ENCODE measurements at places on chromosomes 7 and 10. TPM values are rescaled to one million over a fixed set of nuclear protein-coding genes. Genes with fewer than 3 reads are reported as not detected.
A peak's percentile ranks its signal among the peaks of the same experiment; 100 is the strongest.

Gene SYT15
- not detected for polyA plus RNA-seq

Gene GLI3
- 1.8 TPM for polyA plus RNA-seq

Gene FLNC
- polyA plus RNA-seq: 10.1 TPM

Gene WNT8B
- 0.10 TPM for polyA plus RNA-seq

Gene CUZD1
- 3.2 TPM for polyA plus RNA-seq

Gene LIPA
- 68.1 TPM for polyA plus RNA-seq

Gene EPDR1
- polyA plus RNA-seq: 6.4 TPM

Gene GPR37
- not detected for polyA plus RNA-seq

Gene ENTPD1
- 13.6 TPM for polyA plus RNA-seq

Gene NKX2-3
- polyA plus RNA-seq: 11.9 TPM

DNA sequence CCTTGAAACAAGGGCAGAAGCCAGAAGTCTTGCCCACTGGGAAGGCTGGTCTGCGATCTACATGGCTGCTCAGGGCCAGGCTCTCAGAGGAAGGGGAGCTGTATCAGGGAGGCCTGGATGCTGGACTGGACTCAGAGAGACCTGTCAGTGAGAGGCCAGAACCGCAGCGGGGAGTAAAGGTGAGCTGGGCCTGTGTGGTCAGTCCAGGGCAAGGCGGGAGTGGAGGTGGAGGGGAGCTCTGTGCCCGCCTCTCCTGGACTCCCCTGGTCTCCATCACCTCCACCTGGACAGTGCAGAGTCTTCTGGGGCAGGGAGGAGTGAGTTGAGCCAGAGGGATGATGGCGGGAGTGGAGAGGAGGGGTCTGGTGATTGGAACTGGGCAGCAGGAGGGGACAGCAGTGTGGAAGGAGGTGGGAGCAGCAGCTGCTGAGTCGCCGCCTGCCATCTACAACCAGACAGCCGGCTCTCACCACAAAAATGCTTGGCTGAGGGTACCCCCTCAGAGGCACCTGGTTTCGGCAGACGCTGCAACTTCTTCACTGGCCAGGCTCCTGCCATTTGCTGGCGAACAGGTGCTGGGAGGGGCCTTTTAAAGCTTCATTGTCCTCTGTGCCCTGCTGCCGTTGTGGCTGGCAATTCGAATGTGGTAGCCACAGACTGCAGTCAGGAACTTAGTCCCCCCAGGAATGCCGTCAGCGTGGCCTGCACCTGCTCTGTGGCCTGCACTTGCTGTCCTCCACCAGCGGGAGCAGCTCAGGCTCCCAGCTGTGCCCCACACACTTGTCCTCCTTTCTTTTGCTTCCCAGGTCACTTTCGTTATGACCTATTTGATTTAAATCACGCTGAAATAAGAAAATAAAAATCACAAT, 3.5 kb downstream of the RASSF4 start:
- peak overlapping the region; percentile 83 for H3K27ac ChIP-seq
- H3K36me3 ChIP-seq: no peaks in the 10 kb centered on the region
- H3K4me3 ChIP-seq: no peak overlapping the region
- H3K4me1 ChIP-seq: peaks cover 77% of the 10 kb centered on the region

DNA sequence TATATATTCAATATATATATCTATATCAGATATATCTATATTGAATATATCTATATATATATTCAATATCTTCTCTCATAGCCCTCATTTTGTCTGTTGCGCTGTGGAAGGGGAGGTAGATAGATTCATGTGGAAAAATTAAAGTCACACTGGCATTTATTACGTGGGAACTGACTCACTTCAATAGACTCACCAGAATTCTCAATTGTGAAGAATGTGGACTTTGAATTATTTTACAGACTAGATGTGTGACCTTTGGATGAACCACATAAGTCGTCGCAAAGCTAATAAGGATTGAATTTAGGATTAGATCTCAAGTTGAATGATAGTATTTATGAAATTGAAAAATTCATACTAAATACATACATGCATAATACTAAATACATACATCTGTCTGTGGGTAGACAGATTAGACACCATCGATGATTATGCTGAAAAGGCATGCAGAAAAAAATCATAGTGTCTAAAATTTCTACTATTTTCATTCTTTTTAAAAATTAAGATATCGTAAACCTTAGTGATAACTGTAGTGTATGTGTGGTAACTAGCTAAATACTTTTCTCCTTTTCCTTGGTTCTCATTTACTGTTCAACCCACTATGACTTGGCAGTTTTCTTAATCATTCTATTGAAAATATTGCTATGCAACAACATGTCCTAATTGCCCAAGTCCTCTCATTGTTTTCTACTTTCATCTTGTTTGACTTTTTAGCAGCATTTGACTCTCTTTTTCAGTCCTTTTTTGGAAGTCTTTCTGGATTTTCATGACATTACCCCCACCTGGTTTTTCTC, 61.8 kb upstream of the A1CF start:
- peak; percentile 63 for DNase-seq
- no peaks in the 10 kb centered on the region for H3K36me3 ChIP-seq
- no peaks in the 10 kb centered on the region for H3K4me1 ChIP-seq
- no peak overlapping the region for H3K27ac ChIP-seq
- H3K27me3 ChIP-seq: no peaks in the 10 kb centered on the region

- H3K4me1 ChIP-seq: no peaks in the 10 kb centered on the region
- H3K4me3 ChIP-seq: no peak overlapping the region
- H3K36me3 ChIP-seq: no peaks in the 10 kb centered on the region
- H3K27me3 ChIP-seq: no peaks in the 10 kb centered on the region
- DNase-seq: no peak
These were observed 87.8 kb downstream of the CHRM2 start for GRCh38 chr7:136956232-136956631.

- no peak overlapping the region for H3K4me3 ChIP-seq
- H3K27me3 ChIP-seq: no peaks in the 10 kb centered on the region
- no peaks in the 10 kb centered on the region for H3K4me1 ChIP-seq
- H3K36me3 ChIP-seq: no peaks in the 10 kb centered on the region
These were observed 18.2 kb downstream of the CALML5 start for GRCh38 chr10:5481121-5481520.

DNA sequence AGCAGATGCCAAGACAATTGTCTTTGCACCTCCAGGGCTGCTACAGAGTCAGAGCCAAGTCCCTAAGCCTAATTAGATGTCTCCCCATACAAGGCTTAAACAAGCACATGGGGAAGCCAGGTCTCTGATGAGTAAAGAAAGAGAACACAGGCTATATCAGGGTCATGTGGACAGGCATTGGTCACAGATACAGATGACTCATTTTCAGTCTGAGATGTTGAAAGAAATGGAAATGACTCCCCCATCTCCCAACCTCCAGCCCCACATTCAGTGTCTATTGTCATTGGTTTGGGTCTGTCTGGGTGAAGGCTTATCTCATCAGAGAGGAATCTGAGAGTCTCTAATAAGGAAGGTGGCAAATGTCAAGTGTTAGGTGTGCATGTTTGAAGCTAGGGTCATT, 290.1 kb upstream of the KIAA1217 start:
- no peak overlapping the region for H3K27ac ChIP-seq
- DNase-seq: no peak
- H3K4me1 ChIP-seq: no peaks in the 10 kb centered on the region
- H3K36me3 ChIP-seq: no peaks in the 10 kb centered on the region

GRCh38 chr10:85967594-85967993, 399.0 kb downstream of the GRID1 start:
- no peaks in the 10 kb centered on the region for H3K27me3 ChIP-seq
- no peaks in the 10 kb centered on the region for H3K36me3 ChIP-seq
- no peaks in the 10 kb centered on the region for H3K4me1 ChIP-seq
- no peak overlapping the region for H3K4me3 ChIP-seq
- H3K27ac ChIP-seq: no peak overlapping the region

- DNase-seq: no peak
- H3K36me3 ChIP-seq: no peaks in the 10 kb centered on the region
- no peaks in the 10 kb centered on the region for H3K4me1 ChIP-seq
These were observed 219.5 kb upstream of the KCND2 start for GRCh38 chr7:120053390-120053961.

GRCh38 chr7:25125137-25125946, at the start of gene CYCS:
TSS of gene CYCS (minus strand) at chr7:25125260. CDS start at chr7:25124119, 1,141 bp downstream.
- H3K27ac ChIP-seq: peak within 1 kb of the TSS; percentile 95
- DNase-seq: peak; percentile 100
- no peaks in the 10 kb centered on the region for H3K27me3 ChIP-seq
- H3K36me3 ChIP-seq: peaks cover 10% of the 10 kb centered on the region
- no peaks in the 10 kb centered on the region for H3K4me1 ChIP-seq

DNA sequence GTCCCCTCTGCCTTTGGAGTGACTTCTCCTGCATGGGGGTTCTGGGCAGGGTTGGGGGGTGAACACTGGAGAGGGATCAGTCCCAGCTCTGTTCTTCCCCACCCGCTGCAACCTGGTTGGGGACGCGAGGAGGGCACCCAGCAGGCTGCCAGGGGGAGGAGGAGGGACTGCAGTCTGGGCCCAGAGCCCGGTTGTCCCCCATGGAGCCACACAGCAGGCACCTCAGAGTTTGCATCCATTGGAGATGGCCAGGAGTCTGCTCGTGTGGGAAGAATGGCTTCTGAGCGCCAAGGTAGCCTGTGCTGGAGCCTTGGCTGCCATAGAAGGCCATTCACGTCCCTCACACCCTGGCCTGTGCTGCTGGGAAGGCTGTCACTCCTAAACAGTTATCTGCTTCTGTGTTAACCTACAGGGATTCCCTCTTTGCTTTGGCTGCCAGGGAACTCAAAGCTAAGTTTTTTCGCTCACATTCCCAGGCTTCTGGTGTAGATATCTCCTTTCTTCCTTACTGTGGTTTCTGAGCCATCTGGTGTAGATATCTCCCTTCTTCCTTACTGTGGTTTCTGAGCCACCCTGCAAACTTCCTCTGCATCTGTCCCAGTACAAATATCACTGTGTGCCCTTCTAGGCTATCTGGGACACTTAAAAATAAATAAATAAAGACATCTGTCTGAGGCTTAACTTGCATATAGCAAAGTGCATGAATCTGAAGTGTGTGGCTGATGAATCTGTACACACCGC, 133.7 kb downstream of the LHPP start:
- H3K27ac ChIP-seq: no peak overlapping the region
- H3K4me1 ChIP-seq: peaks cover 6% of the 10 kb centered on the region
- H3K27me3 ChIP-seq: no peaks in the 10 kb centered on the region
- no peak overlapping the region for H3K4me3 ChIP-seq

GRCh38 chr7:6107924-6108323, 76.7 kb downstream of the ANKRD61 start:
- H3K27ac ChIP-seq: no peak overlapping the region
- H3K36me3 ChIP-seq: no peaks in the 10 kb centered on the region
- H3K27me3 ChIP-seq: no peaks in the 10 kb centered on the region
- DNase-seq: no peak
- no peak overlapping the region for H3K4me3 ChIP-seq

DNA sequence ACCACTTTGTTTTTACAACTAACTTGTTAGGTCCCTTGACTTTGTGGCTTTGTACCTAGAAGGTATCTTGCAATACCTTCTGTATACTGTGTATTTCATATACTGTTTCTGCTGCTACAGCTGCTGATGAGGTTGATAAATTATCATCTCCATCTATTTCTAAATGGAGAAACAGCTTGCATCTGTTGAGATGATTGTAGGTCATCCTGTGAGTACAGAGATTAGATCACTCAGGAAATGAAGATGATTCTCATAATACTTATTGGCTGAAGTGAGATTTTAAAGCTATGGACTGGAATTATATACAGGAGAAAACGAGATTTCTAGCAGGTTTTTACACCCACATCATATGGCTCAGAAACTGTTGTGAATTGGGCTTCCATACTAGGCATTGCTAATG, 280.5 kb downstream of the KCND2 start:
- no peaks in the 10 kb centered on the region for H3K4me1 ChIP-seq
- H3K36me3 ChIP-seq: no peaks in the 10 kb centered on the region
- no peak overlapping the region for H3K27ac ChIP-seq
- H3K27me3 ChIP-seq: no peaks in the 10 kb centered on the region

GRCh38 chr7:95062901-95063300, 155.5 kb downstream of the PPP1R9A start:
- no peaks in the 10 kb centered on the region for H3K4me1 ChIP-seq
- no peak for DNase-seq
- H3K4me3 ChIP-seq: no peak overlapping the region
- no peak overlapping the region for H3K27ac ChIP-seq
- H3K36me3 ChIP-seq: no peaks in the 10 kb centered on the region
- H3K27me3 ChIP-seq: no peaks in the 10 kb centered on the region

- H3K27me3 ChIP-seq: no peaks in the 10 kb centered on the region
- H3K36me3 ChIP-seq: no peaks in the 10 kb centered on the region
- no peak for DNase-seq
- no peak overlapping the region for H3K4me3 ChIP-seq
- peaks cover 2% of the 10 kb centered on the region for H3K4me1 ChIP-seq
- H3K27ac ChIP-seq: no peak overlapping the region
These were observed 133.7 kb upstream of the GJD4 start for GRCh38 chr10:35471435-35471834.

- H3K4me3 ChIP-seq: no peak overlapping the region
- H3K27ac ChIP-seq: no peak overlapping the region
- no peaks in the 10 kb centered on the region for H3K36me3 ChIP-seq
- DNase-seq: no peak
These were observed 347.9 kb downstream of the GRID1 start for GRCh38 chr10:86018735-86019058.

- no peaks in the 10 kb centered on the region for H3K36me3 ChIP-seq
- no peak for DNase-seq
- H3K27ac ChIP-seq: no peak overlapping the region
- H3K4me3 ChIP-seq: no peak overlapping the region
- H3K4me1 ChIP-seq: no peaks in the 10 kb centered on the region
These were observed 328.1 kb downstream of the LHFPL3 start for GRCh38 chr7:104656467-104656866.

DNA sequence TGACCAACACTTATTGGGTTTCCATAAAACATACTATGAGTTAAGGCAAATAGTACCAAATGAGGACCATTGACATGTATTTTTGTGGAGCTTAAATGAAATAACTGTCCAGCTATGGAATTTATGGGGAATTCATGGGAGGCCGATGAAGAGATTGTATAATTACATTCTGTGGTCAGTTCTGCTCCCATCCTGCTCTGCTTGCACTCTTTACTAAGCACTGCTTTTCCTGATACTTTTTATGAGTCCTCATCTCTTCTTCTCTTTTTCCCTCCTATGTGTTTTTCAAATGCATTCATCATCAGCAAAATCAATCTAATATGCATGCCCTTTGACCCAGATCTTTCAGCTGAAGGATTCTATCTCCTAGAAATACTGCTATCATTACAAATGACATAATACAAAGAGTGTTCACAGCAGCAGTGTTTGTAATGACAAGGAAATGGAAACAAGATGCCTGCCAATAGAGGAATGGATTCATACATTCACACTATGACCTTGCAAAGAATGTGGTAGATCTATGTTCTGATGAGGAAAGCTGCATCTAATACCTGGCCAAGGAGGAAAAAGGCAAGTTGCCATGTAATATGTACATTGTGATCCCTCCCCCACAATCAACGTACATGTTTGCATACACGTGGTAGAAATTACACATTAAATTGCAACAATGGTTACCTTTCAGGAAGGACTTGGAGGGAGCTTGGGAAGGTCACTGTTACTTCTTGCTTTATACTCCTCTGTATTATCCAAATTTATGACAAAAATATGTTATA, 73.9 kb downstream of the PCGF5 start:
- H3K4me1 ChIP-seq: peaks cover 6% of the 10 kb centered on the region
- H3K36me3 ChIP-seq: no peaks in the 10 kb centered on the region
- DNase-seq: no peak
- H3K4me3 ChIP-seq: no peak overlapping the region

All from small intestine (tissue), 16 donors.